ENCODE measurements at places on chromosomes 2 and 18.
A peak's percentile ranks its signal among the peaks of the same experiment; 100 is the strongest.

GRCh38 chr2:169476459-169476858, 2.8 kb upstream of the BBS5 start:
- DNase-seq, result no peak

GRCh38 chr18:63518178-63519012, 23.8 kb upstream of the SERPINB12 start:
- peak; percentile 49 for DNase-seq

GRCh38 chr18:52340406-52341102, 557 bp downstream of the DCC start:
- no peak for DNase-seq

- DNase-seq, result no peak
Measured at GRCh38 chr2:218658671-218659257, 659 bp downstream of the ZNF142 start.

DNA sequence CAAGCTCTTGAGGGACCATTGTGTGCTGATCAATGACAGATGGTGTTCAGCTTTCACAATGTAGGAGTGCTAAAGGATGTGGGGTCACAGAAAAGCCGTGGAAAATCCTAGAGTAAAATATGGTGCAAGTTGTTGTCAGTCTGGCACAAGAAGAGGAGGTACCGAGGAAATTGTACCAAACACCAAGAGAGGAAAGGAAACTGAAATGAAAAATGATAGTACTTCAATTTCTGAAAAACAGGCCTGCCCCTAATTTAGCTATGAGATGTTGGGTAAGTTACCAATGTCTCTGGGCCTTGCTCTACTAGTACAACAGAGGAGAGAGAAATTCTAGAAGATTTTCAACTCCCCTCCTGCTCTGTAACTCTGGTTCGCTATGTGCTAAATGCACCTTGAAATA, 78.8 kb upstream of the PELI1 start:
- DNase-seq, result no peak

DNA sequence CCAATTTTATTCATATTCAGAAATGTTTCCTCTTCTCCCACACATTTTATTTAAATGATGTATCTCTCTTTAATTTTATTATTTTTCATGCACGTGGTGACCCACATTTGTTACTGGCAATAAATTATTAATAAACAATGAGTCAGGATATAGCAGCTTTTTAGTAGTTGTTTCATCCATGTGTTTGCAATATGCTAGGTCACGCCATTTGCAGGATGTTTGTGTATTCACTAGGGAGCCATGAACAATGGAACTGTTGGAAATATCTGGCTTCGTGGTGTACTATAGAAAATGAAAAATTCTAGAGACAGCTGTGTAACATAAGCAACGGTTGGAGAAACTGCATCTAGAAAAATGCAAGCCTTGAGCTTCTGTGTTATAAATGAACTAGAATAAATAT, 176.0 kb upstream of the COL3A1 start:
- DNase-seq, result no peak

DNA sequence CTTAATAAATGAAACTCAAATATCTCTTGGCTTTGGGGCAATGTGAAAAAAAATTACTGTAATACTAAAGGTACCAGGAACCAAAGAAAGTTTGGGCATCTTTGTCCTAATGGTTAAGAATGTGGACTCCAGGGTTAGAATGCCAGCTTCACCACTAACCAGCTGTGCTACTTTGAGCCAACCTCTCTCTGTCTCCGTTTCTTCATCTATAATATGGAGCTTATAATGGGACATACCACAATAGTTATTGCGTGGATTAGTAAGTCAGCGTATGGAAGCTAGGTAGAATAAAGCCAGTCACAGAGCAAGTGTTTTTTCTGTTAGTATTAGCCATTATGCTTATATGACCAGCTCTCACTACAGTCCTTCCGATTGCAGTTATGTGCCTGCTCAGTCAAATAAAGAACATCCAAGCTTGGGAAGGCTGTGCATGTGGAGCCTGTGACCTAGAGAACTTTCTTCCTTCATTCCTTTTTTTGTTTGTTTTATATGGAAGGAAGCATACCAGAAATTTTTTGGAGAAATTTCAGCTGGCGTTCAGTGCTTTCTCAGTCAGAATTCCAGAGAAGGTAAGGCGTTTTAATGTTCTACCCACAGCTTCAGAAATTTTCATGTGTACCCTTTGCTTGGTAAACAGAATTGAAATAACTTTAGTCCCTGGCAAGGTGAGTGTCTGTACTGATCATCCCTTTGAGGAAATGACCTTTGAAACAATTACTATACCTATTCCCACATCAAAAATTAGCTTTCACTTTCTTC, 114.0 kb upstream of the RND3 start:
- DNase-seq, result no peak

DNA sequence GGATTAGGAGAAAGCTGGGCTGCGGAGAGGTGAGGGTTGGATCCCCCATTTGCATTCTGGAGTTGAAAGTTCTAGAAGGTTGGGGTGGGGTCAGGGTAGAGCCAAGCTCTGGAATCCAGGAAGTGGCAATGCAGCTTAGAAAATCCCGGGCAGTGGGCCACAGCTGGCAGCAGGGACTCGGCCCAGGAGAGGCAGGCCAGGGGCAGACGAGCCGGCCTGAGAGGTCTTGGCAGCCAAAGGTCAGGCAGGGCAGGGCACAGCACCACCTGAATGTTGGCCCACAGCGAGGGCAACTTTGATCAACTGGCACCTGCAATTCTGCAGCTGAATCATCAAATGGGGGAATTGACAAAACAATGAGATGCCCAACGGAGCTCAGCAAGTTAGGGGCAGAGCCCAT, 139.2 kb downstream of the INHBB start:
- no peak for DNase-seq

- no peak for DNase-seq
Measured at GRCh38 chr2:143946436-143947391, 573.2 kb downstream of the ZEB2 start.

- no peak for DNase-seq
Measured at GRCh38 chr2:148524519-148524919, 120.0 kb upstream of the EPC2 start.

DNA sequence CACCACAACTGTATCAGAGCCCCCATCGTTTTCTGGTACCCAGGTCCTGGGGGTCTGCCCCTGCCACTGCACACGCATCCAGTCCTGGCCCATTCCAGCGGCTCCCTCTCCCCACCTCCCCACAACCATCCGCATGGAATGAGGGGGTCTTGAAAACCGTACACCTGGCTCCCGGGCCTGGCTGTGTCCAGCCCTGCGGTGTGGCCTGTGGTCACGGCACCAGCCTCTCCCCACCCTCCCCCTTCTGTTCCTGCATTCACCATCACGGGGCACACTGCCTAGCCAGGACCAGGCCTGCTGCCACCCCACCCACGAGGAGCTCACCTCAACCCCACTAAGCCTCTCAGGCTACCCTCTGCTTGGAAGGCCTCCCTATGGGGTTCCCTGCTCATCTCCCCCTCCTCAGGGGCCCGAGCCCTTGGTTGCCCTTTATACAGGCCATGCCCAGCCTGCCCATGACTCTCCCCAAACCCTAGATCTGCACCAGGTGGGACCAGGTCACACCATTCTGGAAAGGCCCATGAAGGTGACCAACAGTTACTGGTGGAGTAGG, 11.4 kb downstream of the GPR35 start:
- DNase-seq, result no peak

DNA sequence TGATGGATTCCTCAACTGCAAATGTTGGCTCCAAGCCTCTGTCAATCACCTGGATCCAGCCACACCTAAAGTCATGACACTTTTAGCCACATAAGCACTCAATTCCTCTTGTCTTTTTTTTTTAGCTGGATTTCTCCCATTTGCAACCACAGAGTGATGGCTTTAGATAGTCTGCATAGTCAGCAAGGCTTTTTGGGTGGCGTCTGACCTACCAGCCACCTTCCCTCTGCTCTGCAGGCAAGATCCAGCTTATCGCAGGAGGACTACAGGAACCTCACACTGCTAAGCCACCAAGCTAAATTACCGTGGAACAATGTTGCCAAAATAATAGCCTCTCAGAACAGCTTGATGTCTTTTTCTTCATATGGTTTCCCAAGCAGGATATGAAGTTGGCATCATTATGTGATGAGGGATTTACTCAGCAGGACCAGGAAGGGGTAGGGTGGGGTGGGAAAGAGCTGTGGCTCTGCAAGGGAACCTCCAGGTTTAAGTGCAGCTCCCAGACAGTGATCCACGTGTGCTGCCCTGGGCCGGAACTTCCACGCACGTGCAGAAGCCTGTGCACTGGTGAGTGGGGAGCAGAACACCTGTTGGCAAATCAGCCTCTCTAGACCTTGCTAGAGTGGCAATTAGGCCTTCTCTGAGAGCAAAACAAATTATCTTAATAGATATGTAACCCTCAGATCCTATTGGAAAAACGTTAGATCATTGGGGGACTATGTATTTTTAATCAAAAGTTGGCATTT, 170.6 kb upstream of the NCK2 start:
- DNase-seq, result no peak

GRCh38 chr2:12536976-12537375, 179.8 kb upstream of the TRIB2 start:
- DNase-seq, result no peak

- no peak for DNase-seq
Measured at GRCh38 chr18:47949202-47949601, 18.7 kb upstream of the SMAD2 start.

DNA sequence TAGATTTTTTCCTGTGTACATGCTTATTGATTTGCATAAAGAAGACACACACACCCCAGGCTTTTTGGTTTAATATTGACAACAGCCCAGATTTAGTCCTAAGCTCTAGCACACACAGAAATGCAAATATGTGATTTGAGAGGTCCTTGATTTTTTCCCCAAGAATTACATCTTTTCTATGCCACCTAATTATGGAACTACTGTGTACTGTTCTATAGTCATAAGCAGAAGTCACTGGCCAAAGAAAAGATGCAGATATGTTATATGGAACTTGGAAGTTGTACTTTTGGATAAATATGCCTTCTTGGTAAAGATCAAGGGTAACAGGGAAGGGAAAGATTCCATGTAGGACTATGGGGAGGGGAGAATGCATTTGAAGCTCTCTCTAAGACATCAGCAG, 105.6 kb downstream of the SETBP1 start:
- DNase-seq, result no peak

- no peak for DNase-seq
Measured at GRCh38 chr2:201269764-201270163, 9.4 kb downstream of the CASP8 start.

- peak; percentile 37 for DNase-seq
Measured at GRCh38 chr2:199738727-199739412, 112.1 kb downstream of the FTCDNL1 start.

DNA sequence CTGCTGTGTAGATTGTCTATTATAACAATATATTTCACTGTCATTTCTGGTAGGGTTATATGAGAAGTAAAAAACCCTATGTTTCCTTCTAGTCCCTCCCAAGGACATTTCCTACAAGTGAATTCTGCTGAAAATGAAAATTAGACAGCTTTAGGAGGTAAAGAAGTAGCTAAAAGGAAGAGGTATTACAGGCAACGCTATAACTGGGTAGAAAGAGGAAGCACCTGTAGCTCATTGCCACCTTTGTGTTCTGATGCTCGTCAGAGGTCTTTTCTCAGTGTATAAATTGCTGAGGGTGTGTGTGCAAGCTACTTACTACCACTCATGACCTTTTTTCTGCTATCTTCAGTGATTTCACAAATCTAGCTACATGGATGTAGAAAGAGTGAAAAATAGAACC, 1.4 kb downstream of the DNAJC10 start:
- DNase-seq, result no peak

DNA sequence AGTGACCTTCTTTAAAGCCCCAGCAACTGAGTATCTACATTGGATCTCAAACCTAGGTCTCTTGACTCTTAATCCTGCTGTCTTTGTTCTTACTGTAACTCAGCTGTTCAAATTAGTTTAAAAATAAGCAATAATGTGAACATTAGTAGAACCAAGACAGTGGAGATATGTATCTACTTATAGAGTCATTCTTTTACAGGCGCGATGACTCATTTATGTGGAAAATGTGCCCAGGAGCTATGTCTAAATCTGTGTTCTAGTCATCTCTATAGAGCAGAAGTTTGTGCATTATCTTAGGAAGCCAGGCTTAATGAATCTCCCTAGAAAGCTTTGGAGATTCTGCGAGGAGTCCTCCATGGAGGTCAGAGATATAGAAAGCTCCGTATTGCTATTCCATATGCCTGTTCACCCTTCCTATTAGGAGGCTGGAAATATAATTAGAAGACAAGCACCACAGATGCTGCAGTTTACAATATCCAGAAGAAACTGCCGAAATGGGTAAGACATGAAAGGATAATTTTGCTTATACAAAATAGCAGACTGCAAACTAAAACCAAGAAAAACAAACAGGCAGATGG, 211.6 kb downstream of the TRIB2 start:
- peak; percentile 32 for DNase-seq

GRCh38 chr2:210994104-210994503, 437.7 kb downstream of the CPS1 start:
- DNase-seq, result no peak

DNA sequence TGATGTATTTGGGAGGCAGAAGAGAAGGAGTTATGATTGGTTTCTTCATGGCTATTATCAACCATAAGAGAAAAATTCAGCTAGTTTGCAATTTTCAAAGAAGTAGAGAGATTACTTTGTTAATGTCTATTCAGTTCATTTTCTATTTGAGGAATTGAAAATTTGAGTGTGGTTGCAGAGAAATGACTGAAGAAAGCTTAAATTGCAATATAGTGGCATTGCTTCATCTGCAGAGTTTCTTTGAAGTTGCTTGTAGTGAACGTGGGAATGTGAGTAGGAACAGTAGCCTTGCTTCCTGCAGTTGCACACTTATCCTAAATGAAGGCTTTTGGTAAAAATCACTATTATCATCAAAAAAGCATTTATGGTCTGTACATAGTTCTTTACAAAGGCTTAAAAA, 14.7 kb upstream of the CYRIA start:
- DNase-seq, result no peak

- no peak for DNase-seq
Measured at GRCh38 chr18:67726882-67727281, 210.4 kb upstream of the DSEL start.

- peak; percentile 3 for DNase-seq
Measured at GRCh38 chr18:71105078-71105819, 816.4 kb downstream of the SOCS6 start.

GRCh38 chr2:141003967-141004657, 1126.7 kb downstream of the LRP1B start:
- DNase-seq, result no peak

GRCh38 chr2:290090-290722, 2.3 kb upstream of the ALKAL2 start:
- peak; percentile 38 for DNase-seq

GRCh38 chr2:158477202-158477601, 20.4 kb downstream of the PKP4 start:
- DNase-seq, result no peak

GRCh38 chr2:113216321-113216720, 42.5 kb downstream of the PSD4 start:
- no peak for DNase-seq

- no peak for DNase-seq
Measured at GRCh38 chr2:158841850-158842249, 46.7 kb downstream of the DAPL1 start.

GRCh38 chr2:239327536-239328350, 73.1 kb downstream of the HDAC4 start:
- no peak for DNase-seq

GRCh38 chr18:50151926-50152325, 43.0 kb downstream of the MYO5B start:
- no peak for DNase-seq

- DNase-seq, result no peak
Measured at GRCh38 chr18:77316641-77317040, 67.0 kb downstream of the GALR1 start.

- DNase-seq, result no peak
Measured at GRCh38 chr2:63675026-63675425, 86.3 kb downstream of the MDH1 start.
